ENCODE measurements at places on chromosomes 3 and 15.

GRCh38 chr15:40776537-40777141, 6.9 kb downstream of the C15orf62 start:
- DNase-seq, result no peak

DNA sequence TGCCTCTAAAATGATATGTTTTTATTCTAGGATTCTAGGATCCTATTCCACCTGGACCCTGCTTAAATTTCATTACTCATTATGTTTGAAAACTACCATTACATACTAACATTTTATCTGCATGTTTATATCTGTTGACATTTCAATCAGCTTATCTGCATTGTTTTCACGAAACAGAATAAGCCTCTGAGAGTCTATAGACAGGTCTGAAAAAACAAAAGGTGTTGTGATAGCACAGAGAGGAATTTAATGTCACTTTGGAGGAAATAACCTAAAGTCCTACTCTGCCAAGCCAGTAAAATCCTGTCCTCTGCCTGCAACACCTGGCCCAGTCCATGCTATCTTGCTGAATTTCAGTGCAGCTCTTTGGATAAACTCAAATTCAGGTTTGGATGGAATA, 315.2 kb downstream of the ZBTB20 start:
- DNase-seq, result no peak

DNA sequence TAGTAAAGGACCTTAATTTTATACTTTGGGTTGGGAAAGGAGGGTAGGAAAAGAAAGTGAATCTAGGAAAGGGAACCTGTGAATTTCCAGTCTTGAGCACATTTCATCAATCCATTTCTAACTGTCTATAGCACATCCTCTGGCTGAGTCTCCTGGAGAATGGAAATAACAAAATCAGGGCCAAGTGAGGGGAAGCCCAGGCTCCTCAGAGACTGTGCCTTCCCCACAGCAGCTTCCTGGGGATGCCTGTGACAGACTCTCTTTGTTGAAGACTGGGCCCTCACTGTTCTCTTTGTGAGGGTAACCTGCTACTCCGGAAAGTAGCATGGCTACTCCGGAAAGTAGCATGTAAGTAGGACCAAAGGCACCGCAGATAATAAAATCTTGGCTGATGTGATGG, 22.6 kb upstream of the CSPG5 start:
- DNase-seq, result no peak

- no peak for DNase-seq
Measured at GRCh38 chr3:88343264-88343663, 193.5 kb downstream of the C3orf38 start.

- no peak for DNase-seq
Measured at GRCh38 chr3:45773714-45774449, 22.5 kb downstream of the SLC6A20 start.

GRCh38 chr3:17945018-17945798, 202.8 kb upstream of the TBC1D5 start:
- no peak for DNase-seq

GRCh38 chr15:67884514-67885174, 44.8 kb upstream of the RNU6-1 start:
- DNase-seq, result no peak

DNA sequence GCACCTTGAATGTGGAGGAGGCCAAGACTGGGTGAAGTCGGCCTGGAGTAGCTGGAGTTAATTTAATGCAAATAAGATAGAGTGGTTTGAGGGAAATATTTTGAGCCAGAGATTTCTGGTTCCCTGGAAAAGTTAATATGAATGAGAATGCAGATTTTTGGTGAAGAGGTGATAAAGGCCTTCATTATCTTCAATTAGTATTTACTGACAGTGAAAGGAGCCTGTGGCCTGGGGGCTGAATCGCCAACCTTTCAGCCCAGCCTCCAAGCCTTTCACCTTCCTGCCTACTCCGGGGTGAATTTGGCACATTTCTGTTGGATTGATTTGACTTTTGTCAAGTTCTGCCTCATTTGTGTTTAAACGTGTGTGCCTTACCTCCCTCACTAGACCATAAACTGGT, 147.8 kb downstream of the SOX2 start:
- no peak for DNase-seq

Data from activated CD4-positive, CD25-positive, alpha-beta regulatory T cell (primary cell).